NCI-H1417 (cell line): ENCODE measurements at places on chromosomes 2 and 18.

DNA sequence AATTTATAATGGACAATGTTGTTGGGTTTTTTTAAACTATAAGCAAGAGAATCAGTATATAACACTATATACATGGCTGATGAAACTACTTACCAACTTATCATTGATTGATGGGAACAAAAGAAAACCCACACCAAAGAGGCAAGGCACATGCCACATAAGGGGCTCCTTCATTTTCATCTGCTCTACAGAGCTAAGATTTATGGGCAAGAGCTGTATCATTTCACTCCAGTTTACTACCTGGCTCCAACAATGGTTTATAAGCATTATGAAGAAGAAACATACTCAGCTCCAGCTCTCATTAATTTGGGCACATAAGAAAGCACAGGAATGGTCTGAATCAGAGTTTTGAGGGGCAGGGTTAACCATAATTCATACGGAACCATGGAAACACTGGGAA lies 283.3 kb downstream of the AGPS start:
- peak; percentile 42 for DNase-seq

- peak; percentile 29 for DNase-seq
Observed at GRCh38 chr2:147482111-147482895, 362.5 kb upstream of the ACVR2A start.

DNA sequence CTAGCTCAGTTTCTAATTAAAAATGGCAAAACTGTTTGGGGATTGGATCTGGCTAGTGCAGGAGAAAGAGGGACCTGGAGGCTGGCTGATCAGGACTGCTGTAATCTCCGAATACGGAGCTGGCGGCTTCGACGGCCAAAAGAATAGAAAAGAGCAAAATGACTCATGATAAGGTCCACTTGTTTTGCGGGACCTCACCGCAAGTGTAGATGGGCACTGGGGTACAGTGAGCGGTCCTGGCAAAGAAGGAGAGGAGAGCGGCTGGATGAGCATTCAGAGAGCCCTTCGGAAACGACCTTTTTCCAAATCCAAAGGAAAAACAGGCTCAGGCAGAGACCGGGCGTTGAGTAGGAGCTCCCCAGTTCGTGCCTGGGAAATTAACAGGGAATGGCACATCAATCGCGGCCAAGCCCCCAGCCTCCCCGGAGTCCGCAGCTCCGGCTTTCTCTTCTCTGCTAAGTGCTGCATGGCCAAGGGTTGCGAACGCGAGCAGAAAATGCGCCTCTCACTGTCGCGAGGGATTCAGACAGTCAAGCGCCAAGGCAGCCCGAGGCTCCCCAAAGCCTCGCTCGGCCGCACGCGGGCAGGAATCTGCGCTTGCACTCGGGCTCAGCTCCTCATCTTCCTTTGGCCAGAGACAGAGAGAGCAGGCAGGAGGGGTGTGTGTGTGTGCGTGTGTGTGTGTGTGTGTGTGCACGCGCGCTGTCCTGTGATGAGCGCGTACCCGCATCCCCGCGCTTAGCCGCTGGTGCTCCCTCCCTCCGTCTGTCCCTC lies 1.8 kb downstream of the DCC start:
- peak; percentile 3 for DNase-seq

- DNase-seq = no peak
Observed at GRCh38 chr2:144215701-144216675, 303.9 kb downstream of the ZEB2 start.

DNA sequence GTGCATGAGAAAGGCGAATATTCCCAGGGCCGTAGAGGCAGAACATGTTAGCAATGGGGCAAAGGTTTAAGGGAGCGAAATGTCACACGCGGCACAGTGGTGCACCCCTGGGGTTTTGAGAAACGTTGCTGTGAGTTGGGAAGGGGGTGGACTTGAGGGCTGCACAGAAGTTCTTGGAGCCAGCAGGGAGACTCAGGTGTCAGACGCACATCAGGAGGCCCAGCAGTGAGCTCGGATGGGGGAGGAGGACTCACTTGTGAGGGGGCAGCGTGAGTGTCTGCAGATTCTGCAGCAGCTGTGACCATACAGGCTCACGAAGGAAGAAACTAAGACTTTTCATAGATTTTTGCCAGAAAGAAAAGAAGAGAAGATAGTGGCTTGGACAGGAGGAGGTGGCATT lies 218.2 kb downstream of the SNTG2 start:
- DNase-seq = no peak

DNA sequence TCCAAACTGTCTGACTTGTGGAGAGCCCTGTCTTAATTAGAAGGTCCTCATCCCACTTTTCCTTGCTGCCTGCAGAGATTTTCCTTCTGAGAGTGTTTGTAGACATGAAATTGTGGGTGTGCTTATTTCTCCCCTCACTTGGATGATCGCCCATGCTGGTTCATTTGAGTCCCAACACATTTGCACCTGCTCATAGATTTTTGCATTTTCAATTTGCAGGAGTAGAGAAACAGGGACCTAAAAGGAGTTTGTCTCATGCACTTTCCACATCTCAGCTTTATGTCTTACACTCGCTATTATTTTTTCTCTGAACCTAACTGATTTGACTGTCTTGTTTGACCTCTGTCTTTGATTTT lies 33.2 kb upstream of the FHL2 start:
- DNase-seq = peak; percentile 9

- no peak for DNase-seq
Observed at GRCh38 chr18:9823805-9824473, 61.8 kb upstream of the TXNDC2 start.

DNA sequence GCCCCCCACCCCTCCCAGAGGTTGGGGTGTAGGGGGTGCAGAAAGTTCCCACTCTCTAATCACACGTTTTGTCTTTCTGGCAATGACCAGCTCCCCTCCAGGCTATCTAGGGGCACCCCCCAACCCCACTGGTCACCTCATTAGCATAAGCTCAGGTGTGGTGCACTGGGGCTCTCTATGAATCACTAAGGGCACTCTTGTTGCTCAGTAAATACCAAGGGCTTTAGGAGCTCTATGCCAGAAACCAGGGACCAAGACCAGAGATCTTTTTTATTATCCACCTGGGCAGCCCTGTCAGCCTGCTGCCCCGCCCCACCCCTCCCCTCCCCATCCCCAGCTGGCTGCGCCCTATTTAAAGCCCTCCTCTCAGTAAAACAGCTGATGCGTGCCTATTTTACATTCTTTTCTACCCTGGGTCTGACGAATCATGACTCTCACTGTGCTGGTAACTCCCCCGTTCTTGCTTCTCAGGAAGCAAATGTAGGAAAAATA lies 24.3 kb downstream of the NCK2 start:
- peak; percentile 2 for DNase-seq

DNA sequence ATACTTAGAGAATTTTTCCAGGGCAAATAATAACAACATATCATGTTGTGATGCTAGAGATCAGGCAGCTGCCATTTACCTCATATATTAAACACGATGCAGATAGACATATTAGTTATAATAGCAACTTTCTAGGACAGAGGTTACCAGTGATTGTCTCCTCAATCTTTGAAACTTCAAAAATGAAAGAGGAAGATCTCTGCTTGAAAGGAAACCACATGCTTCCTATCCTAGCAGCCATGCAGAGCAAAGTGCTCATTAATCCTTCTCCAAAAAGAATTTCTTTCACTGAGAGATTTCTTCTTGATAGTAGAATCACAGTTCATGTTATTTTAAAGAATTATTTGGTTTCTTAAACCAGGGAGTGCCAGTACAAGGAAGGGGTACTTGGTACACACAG lies 317.2 kb downstream of the CPS1 start:
- DNase-seq = no peak
